ENCODE measurements at places on chromosomes 12 and 14.
A peak's percentile ranks its signal among the peaks of the same experiment; 100 is the strongest.

- DNase-seq = peak; percentile 85
Observed at GRCh38 chr12:107317751-107318555, 224.6 kb upstream of the CRY1 start.

- DNase-seq = peak; percentile 57
Observed at GRCh38 chr12:77924703-77925102, 94.0 kb downstream of the NAV3 start.

DNA sequence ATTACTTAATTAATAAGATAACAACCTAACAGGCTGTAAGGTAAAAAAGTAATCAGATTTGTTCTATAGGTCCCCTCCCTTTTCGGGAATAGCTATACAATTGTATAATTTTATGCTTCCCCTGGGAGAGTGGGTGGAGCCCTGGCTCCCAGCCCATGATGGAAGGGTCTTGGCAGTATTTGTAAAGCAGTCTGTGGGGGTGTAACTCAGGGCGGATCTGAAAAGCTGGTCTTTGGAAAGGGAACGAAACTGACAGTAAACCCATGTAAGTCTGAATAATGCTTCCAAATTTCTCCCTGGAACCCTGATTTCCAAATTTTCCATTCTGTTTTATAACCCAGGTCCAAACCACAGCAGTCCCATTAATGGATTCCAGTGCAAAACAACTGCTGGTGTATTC lies 110.4 kb downstream of the DAD1 start:
- no peak for DNase-seq

GRCh38 chr12:15544589-15544988 lies 222.3 kb downstream of the PTPRO start:
- DNase-seq = no peak

DNA sequence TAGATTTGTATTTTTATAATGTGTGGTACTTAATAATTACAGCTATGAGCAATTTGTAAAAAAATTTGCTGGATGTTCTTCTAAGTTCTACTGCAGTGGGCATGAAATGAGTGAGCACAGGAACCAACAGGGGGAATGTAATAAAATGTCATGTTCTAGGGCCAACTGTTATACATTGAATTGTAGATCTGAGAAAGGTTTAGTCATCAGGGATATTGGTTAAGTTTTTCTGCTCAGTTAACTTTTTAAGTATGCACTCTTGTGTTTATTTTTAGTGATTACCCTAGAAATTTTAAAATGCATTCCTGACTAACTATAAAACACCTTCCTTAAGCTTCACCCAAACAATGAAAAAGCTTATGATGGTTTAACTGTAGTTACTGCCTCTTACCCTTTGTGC lies 101.8 kb downstream of the CAND1 start:
- DNase-seq = peak; percentile 31

DNA sequence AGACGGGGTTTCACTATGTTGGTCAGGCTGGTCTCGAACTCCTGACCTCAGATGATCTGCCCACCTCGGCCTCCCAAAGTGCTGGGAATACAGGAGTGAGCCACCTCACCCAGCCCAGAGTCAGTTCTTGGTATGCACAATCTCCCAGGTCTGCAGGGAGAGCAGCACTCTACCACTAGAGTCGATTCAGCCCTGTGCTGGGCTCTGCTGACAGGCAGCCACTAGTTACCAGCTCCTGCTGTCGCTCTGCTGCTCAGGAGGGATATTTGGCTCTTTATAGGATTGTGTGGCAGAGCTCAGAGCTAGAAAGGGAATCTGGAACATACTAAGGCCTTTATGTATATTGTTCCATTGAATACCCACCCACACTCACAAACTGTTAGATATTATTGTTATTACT lies 44.3 kb downstream of the SPTB start:
- DNase-seq = no peak

DNA sequence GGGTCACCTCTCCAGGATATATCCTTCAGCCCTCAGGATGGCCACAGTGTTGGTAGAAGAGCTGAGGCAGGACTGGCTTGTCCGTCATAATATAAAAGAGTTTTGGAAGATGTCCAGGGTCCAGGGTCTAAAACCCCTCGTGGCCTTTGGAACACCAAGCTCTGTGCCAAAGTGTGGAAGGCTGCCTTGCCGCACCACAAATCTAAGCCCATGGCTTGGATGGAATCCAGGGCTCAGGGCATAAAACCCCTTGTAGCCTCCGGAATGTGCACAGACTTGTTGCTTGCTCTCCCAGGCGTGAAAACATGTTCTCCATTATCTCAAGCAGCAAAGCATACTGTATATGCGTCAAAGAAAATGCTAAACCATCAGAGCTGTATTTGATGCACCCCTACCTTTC lies 46.7 kb downstream of the TNFAIP2 start:
- DNase-seq = no peak

- no peak for DNase-seq
Observed at GRCh38 chr12:27276275-27276674, 32.2 kb downstream of the STK38L start.

- DNase-seq = no peak
Observed at GRCh38 chr12:11959117-11959823, 111.5 kb upstream of the BCL2L14 start.

DNA sequence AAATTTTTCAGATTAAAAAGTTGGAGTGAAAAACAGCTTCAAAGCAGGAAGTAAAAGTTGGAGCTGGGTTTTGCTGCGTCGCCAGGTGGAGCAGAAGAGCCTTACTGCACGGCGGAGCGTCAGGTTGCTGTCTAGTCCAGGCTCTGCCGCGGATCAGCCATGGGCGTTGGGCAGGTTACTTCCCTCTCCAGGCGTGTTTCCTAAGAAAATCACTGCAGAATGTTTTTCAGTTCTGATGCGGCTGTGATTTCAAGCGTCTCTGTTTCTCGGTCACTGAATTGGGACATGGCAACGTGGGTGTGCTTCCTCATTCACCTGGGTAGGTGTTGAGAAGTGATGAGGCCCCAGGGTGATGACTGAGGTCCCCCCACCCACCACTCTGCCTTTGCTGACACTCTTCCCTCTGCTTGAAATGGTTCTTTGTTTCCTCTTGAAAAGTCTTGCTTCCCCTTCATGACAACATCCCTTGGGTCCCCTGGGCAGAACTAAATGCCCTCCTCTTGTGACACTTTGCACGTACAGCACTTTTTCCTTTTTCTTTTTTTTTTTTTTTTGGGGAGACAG lies 7.6 kb downstream of the EVL start:
- no peak for DNase-seq

DNA sequence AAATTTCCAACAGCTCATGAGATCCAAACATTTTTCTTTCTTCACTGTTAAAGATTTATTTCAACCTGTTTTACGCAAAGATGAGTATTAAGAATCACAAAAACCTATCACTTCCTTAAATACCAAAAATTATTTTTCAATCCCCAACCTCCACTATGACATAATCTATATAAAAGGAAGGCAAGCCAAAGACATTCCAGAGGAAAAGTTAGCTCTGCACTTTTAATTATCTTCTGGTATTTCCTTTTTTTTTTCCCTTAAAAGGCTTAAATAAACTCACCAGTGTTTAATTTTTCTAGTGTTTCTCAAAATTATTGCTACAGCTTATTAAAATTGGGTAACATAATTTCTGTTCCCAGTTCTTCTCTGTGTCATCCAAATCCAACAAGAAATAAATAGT lies 75.9 kb downstream of the BMP4 start:
- no peak for DNase-seq

GRCh38 chr12:94308612-94309011 lies 151.1 kb downstream of the CEP83 start:
- no peak for DNase-seq

DNA sequence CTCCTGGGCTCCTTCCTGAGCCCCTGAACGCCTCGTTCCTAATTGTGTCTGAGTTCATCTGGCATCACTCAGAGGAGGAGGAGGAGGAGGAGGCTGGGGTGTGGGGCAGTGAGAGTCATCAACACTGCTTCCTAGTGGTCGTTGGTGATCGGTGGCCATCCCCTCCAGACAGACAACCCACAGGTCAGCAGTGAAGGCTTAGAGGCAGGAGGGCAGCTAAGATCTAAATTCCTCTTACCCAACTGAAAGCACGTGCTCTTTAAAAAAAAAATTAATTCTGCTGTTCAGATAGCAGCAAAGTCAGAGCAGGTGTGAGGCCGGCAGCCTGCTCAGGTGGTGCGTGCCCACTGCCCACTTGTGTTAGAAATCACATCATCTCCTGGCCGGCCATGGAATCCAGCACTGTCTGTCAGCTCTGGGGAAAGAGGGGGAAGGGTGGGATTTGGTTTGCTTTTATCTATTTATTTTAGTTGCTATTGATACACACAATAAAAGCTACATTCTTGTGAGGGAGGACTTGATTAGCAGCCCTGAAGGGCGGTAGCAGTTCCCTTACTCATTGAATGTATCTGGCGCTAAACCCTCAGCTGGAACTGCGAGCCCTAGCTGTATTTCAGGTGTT lies 46.6 kb downstream of the PPP2R5C start:
- DNase-seq = no peak

DNA sequence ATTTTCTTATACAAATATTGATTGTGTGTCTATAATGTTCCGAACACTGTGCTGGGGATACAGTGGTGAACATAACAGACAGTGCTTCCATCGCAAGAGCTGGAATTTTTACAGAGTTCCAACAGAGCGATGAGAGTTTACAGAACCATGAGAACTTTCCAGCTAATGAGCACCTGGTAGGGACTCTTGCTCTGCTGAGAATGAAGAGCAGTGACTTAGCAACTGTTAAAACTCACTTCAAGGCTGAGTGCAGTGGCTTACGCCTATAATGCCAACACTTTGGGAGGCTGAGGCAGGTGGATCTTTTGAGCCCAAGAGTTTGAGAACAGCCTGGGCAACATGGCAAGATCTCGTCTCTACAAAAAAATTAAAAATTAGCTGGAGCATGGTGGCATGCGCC lies 113.8 kb upstream of the DIO2 start:
- no peak for DNase-seq

DNA sequence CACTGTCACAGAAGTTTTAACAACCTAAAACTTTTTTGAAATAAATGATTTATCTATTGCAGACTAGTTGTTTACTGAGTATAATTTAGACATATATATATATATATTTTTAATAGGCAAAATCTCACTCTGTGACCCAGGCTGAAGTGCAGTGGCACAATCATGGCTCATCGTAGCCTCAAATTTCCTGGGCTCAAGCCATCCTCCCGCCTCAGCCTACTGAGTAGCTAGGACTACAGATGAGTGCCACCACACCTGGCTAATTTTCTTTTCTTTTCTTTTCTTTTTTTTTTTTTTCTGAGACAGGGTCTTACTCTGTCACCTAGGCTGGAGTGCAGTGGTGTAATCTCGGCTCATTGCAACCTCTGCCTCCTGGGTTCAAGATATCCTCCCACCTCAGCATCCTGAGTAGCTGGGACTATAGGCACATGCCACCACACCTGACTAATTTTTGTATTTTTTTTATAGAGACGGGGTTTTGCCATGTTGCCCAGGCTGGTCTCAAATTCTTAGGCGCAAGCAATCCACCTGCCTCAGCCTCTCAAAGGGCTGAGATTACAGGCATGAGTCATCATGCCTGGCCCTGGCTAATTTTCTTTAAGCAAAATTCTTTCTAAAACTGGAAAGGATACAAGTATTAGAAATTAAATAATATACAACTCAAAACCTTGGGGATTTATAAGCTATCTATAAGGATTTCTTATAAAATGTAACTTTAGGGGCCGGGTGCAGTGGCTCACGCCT lies 23.1 kb downstream of the EEA1 start:
- no peak for DNase-seq

DNA sequence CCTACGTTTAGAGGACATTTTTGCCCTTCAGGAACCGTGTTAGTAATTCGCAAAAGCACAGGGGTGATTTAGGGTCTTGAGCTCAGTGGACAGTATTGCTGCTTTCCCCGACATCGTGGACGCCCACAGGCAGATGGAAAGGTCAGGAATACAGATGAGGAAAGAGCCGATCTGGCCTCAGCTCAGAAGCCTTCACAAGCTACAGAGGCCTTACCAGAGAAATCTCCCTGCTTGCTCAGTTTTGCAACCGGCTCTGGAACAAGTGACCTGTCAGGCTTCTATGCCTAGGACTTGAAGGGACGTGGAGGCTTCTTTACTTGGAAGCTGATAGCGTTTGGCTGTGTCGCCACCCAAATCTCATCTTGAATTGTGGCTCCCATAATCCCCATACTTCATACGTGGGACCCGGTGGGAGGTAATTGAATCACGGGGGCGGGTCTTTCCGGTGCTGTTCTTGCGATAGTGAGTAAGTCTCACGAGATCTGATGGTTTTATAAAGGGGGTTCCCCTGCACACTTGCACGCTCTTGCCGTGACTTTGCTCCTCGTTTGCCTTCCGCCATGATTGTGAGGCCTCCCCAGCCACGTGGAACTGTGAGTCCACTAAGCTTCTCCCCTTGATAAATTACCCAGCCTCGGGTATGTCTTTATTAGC lies 332.5 kb downstream of the MED13L start:
- no peak for DNase-seq

GRCh38 chr14:51419685-51420084 lies 179.6 kb downstream of the TMX1 start:
- DNase-seq = no peak

DNA sequence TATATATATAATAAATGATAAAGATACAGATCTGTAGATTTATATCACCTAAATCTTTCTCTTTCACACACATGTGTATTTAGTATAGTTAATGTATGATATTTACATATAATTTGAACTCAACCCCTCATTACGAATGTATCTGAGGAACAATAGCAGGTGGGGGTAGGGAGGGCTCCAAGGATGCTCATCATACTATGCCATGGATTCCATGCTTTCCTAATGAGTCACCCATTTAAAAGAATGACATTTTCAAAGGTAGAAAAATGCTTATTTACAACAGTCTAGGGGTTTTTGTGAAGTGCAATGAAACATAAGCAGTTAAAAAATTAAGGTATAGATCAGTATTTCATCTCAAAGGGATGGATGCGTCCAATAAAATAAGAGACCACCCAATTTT lies 181.6 kb downstream of the SOX5 start:
- DNase-seq = no peak

GRCh38 chr12:113244478-113244958 lies 23.3 kb downstream of the TPCN1 start:
- DNase-seq = no peak

GRCh38 chr14:26078561-26078960 lies 519.3 kb downstream of the NOVA1 start:
- no peak for DNase-seq

DNA sequence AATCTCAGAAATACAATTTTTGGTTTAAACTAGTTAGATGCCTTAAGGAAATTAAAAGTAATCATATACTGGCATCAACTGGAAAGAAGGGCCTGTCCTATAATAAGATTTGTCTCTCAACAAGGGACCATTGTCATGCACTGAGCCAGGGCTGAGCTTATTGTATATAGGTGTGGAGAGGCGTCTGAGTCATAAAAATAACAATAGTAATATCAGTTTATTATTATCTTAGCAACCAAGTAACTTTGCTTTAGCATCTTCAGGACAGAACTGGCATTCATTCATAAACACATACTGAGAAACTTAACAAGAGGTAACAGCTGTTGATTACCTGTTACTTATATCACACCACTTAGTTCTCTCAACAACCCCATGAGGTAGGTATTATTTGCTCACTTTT lies 7.1 kb downstream of the KRT75 start:
- DNase-seq = no peak

GRCh38 chr12:77918046-77918445 lies 87.4 kb downstream of the NAV3 start:
- DNase-seq = no peak

- DNase-seq = no peak
Observed at GRCh38 chr12:98410356-98410755, 105.0 kb upstream of the TMPO start.

Measured in AG10803 (cell line).